ENCODE measurements at places on chromosomes 13 and 19.

DNA sequence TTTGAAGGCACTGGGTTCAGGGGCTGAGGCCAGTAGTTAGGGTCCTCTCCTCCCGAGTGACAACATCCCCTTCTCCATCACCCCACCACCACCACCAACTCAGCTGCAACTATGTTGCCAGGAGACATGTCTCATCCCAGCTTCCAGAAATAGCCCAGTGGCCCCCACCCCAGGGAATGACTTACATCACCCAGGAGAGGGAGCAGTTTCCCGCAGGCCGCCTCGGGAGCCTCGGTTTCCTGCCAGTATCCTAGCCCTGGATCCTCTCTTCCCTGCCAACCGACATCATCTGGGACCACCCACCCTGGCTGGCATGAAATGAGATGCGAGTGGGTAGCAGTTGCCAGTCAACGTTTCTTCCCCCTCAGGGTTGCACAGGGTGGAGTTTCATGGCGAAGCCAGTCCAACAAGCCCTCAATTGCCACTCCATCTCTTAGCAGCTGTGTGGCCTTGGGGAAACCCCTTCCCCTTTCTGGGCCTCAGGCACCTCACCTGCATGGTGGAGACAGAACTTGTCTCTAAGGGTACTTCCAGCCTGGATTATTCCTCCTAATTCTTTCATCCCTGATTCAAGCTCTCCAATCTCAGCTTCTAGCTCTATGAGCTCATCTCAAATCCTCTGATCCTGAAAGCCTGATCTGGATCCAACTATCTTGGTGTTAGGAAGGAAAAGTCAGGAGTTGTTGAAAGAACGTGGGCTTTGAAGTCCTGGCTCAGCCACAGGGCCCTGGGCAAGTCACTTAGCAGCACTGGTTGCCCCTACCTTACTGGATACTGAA lies 3.9 kb upstream of the GSK3A start:
- no peak for DNase-seq

DNA sequence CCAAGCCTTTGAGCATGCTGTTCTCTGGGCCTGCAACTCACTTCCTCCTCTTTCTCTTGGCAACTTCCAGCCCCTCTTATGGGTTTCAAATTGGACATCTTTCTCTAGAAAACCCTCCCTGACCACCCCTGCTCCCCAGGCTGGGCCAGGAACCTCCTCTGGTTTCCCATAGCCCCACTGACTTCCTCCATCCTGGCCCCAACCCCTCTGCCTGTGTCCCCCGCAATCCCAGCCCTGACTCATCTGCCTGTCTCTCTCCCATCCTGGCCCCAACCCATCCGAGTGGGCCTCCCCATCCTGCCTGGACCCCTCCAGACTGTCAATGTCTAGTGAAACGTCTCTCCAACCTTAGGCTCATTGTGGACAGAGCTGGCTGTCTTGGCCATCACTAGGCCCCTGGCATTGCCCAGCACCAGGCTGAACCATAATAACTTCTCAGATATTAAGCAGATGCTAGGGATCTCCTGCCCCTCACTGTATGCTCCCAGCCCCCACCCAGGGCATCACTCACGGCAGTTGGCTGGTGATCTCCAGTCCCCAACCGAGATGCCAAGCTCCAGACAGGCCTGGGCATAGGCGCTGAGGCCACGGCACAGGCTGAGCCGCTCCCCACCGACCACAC lies 16.8 kb downstream of the FCGBP start:
- no peak for DNase-seq

DNA sequence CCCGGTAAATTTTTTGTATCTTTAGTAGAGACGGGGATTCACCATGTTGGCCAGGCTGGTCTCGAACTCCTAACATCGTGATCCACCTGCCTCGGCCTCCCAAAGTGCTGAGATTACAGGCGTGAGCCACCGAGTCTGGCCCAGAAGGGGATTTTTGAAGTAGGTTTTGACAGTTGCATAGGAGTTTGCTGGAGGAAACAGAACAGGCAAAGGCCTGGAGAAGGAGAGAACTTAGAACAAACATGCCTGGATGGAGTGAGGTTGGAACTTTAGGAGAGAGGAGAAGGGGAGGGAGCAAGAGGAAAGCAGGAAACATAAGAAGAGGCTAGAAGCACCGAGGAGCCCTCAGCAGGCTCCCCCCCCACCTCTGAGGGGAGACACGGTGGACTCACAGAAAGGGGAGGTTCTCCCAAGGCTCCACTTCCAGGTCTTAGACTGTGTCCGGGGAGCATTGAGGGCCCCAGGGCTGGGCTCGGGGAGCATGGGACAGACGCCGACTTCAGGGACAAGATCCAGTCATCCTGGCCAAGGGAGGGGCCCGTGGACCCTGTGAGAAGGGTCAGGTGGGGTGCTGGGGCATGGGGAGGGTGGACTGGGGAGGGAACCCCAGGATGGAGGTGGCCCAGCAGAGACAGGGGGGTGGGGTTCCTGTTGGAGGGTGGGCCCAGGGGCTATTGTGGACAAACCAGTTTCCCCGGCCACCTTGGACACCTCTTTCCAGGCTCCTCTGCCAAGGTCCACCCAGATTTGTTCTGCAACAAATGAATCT lies 1.8 kb upstream of the FBN3 start:
- no peak for DNase-seq

GRCh38 chr13:97506511-97506910 lies 72.5 kb downstream of the RAP2A start:
- DNase-seq = no peak

- DNase-seq = peak; percentile 80
Measured at GRCh38 chr19:55189403-55189835, 9.3 kb upstream of the SYT5 start.

DNA sequence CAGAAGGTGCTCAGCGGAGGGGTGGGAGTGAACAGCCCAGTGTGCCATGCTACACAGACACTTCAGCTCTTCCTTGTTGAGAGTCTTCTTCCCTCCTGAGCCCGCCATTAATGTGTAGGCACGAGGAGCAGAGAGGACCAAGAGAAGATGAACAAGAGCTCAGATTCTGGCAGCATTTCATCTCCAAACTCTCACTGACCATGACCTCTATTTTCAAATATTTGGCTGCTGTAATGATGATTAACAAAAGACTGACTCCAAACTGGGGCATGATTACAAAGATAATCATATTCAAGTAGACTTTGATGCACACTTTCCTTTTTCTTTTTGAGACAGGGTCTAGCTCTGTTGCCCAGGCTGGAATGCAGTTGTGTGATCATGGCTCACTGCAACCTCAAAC lies 236.5 kb downstream of the DCLK1 start:
- DNase-seq = no peak

Measured in retinal pigment epithelial cell (primary cell).